ENCODE measurements at places on chromosomes 1 and 21.
A peak's percentile ranks its signal among the peaks of the same experiment; 100 is the strongest.

- DNase-seq = no peak
These were observed 18.0 kb downstream of the MPZL1 start for GRCh38 chr1:167739752-167740151.

GRCh38 chr1:23387494-23387893, 17.9 kb upstream of the ZNF436 start:
- DNase-seq = no peak

DNA sequence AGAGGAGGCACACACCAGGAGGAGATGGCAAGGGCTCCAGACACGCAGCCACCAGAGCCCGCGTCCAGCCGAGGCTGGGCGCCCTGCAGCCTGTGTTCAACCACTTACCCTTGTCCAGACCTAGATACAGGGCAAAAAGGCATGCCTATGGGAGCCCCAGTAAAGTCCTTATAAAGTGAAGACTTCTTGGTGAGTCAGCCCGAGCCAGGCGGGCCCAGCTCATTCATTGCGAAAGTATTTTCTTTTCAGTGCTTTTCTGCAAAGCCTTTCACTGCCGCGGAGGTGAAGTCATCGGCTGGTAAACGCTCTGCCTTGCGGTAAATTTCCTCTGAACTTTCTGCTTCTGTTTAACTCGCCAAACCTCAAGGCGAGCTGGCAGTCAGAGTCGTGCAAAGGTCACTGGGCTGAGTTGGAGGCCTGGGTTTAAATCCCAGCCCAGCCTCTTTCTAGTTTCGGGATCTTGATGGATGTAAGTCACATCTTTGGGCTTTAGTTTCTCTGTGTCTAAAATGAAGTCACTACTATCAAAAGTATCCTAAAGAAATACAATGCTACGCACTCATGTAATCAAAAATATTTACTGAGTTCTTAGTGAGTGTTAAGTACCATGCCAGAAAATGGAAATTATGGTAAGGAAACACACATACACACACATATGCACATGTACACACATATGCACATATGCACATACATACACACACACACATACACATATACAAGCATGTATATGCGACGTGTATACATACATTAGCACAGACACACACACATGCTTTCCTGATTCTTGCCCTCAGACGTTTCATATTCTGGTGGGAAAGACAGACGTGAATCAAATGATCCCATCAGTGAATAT, 54.7 kb upstream of the IFFO2 start:
- DNase-seq = peak; percentile 89

DNA sequence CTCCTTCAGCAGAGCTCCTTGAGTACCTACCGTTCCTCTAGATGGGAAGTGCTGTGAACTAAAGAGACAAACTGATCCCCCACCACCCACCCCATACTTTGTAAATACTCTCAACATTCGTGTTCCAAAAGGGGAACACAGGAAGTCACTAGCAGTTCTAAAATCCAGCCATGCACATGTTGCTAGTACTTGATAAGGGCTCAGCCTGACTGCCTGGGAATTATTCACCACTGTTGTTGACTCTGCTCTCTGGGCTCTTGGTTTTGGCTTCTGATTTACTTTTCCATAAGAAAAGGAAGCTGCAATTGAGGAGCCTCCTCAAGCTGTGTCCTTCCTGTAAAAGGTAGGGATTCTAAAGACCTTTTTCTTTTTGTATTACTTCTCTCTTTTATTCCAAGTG, 67.5 kb downstream of the IVNS1ABP start:
- no peak for DNase-seq

GRCh38 chr1:162235241-162235800, 141.3 kb downstream of the SPATA46 start:
- no peak for DNase-seq

DNA sequence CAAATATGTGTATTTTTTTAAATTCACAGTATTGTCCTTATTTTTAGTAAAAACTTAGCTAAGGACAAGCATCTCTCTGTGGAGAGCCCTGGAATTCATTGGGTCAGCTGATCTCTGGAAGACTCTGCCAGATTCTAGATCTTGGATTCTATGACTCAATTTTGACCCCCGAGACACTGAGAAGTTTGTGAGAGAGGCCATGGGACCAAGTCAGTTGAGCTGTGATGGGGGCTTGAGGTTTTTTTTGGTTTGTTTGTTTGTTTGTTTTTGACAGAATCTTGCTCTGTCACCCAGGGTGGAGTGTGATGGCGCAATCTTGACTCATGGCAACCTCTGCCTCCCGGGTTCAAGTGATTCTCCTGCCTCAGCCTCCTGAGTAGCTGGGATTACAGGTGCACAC, 13.5 kb downstream of the SHISA4 start:
- DNase-seq = no peak

- DNase-seq = peak; percentile 23
These were observed 109.4 kb downstream of the NAV1 start for GRCh38 chr1:201648066-201648906.

GRCh38 chr1:206808615-206809014, 36.3 kb upstream of the IL10 start:
- DNase-seq = peak; percentile 48

DNA sequence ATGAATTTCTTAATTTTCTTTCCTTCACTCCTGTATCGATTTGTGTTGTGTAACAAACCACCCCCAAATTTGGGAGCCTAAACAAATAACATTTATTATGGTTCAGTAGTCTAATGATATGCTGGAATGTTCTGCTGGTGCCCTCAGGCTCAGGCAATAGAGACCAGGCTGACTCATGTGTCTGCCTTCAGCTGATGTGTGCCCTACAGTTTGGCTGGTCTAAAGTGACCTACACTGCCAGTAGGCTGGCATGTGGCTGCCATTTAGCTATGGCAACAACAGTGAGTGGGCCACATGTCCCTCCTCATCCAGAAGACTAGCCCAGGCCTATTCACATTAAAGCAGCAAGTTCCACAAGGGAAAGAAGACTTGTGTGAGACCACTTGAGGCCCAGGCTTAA, 115.8 kb downstream of the PTPRC start:
- DNase-seq = no peak

DNA sequence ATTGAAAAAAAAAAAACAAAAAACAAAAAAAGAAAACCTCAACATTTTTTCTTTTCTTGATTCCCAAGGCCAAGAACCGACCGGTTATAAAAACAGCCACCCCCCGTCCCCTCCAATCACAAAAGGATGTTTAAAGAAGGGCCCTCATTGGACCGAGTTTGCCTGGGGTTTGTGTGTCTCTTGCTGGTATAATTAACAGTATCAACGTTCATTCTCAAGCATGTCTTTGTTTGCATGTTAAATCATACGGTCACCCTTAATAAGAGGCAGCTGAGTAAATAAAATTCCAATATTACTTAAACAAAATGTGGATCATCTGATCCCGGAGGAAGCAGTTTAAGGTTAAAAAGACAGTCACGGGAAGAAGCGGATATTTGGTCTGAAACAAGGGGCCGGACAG, 201.1 kb downstream of the PRDM2 start:
- DNase-seq = no peak

- no peak for DNase-seq
These were observed 4.1 kb downstream of the WARS2 start for GRCh38 chr1:119136401-119136800.
